Hepatic stellate cell (primary cell): ENCODE measurements at places on chromosomes 3 and 15.

DNA sequence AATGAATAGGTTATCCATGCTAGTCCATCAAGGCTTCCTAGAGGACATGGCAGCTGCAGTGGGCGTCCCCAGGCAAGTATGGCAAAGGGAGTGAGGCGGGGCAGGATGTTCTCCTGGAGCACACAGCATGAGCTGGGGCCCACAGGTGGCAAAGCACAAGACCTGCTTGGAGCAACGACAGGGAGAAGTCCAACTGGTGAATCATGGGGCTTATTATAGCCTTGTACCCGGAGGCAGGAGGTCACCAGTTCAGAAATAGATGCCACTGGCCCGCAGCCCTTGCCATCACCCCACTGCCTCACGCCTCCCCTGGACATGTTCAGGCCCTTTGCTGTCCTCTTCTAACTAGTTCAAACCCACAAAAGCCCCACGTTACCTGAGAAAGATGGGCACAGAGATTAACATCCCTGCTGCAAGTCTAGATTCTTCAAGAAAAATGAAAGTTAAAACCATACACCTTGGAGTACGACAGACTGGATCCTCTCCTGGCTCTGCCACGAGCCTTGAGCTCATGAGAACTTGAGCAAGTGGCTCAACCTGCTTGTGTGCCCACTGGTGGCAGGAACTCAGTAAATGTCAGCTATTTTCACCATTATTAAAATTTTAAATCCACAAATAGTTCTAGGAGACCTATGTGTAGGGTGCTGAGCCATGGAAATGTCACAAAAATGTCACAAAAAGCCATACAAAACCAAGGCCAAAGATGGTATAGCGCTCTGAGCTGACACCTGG is 1.8 kb upstream of the SRGAP3 start:
- no peak for DNase-seq

GRCh38 chr15:55789066-55789660 is 46.2 kb upstream of the PRTG start:
- DNase-seq: no peak

- DNase-seq: peak; percentile 19
Observed at GRCh38 chr3:16828815-16829214, 55.9 kb upstream of the PLCL2 start.

GRCh38 chr3:57518276-57518915 is 25.7 kb downstream of the DNAH12 start:
- DNase-seq: no peak

DNA sequence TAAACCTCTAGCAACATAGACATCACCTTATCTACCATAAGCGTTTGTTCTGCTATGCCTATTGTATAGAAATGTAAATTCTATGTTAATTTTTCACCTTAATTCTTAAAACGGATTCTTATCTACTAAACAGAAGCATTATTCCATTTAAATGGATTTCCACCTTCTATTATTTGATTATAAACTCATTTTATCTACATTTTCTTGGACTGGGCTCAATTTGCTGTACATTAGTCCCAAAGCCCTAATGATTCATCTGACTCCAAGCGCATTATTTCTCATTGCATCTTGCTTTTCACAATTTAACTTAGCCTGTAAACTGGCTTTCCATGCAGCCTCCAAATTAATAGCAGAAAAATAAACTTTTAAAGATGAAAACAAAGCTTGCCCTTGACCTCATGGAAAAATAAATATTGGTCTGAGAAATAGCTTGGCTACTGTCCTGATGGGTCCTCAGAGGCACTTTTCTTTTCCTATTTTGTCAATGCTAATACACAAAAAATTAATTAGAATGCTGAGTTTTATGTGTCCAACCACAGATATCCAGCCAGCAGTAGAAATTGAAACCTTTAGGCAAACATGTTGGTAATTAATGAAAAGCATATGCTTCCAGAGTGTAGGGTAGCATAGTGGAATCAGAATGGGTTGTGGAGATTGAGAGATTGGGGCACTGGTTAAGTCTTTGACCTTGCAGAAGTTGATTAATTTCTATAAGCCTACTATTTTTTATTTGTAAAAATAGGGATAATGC is 81.4 kb upstream of the CFAP20DC start:
- DNase-seq: no peak

DNA sequence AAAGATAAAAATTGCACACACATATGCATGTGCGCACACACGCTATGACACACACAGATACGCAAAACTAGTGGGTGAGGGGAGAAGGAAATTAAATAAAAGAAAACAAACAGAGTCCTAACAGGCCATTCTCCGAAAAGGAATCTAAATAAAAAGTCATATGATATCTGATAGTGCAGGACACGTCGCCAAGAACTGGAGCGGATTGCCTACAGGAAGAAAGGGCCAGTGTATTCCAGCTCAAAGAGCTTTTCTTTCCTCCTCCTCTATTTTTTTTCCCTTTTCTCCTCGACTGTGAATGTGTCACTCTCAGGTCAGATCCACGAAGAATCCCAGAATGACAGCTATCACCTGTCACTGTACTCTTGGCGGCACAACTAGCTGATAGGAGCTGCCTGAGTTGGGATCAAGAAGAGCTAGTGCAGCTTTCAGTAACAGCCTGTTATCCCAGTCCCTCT is 157.8 kb downstream of the TIGIT start:
- no peak for DNase-seq

DNA sequence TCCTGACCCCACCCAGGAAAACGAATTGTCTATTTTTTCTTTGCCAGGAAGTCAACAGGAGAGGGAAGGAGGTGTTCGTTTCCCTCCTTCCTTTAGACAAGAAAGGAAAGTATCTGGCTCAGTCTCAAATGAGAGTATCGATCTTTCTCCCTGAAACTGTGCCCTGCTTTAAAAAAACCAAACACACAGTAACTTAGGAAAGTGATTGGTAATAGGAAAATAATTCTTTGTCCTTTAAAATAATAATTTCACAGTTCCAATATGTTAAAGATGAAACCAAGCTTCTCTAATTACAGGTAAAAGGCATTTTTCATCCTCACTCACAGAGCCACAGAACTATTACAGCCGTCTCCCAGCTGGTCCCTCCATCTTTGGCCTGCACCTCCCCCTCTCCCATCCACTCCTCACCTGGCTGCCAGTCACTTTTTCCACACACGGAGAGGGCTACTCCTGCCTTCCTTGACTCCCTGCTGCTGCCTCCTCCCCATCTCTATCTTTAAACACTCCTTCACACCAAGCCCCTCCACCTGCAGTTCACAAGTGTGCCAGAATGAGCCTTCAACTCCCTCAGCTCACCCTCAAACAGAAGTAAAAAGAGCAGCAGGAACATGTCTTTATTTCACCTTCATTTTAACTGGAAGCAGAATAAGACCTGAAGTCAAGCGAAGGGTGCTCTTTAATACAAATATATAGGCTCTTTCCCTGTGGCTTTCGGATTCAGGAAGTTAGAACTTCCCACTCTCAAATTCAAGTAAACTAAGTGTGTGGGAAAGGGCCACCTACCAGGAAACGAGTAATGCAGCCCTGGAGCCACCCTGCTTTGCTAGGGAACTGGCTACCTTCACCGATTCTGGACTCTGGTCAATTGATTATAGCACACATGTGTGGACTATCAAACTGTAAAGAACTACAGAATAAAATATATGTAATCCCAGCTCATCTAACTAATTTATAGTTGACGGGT is 116.4 kb downstream of the SENP2 start:
- DNase-seq: no peak

- DNase-seq: no peak
Observed at GRCh38 chr3:37952564-37952963, 38.0 kb upstream of the VILL start.

- DNase-seq: peak; percentile 29
Observed at GRCh38 chr3:64143409-64144130, 81.7 kb downstream of the PRICKLE2 start.

DNA sequence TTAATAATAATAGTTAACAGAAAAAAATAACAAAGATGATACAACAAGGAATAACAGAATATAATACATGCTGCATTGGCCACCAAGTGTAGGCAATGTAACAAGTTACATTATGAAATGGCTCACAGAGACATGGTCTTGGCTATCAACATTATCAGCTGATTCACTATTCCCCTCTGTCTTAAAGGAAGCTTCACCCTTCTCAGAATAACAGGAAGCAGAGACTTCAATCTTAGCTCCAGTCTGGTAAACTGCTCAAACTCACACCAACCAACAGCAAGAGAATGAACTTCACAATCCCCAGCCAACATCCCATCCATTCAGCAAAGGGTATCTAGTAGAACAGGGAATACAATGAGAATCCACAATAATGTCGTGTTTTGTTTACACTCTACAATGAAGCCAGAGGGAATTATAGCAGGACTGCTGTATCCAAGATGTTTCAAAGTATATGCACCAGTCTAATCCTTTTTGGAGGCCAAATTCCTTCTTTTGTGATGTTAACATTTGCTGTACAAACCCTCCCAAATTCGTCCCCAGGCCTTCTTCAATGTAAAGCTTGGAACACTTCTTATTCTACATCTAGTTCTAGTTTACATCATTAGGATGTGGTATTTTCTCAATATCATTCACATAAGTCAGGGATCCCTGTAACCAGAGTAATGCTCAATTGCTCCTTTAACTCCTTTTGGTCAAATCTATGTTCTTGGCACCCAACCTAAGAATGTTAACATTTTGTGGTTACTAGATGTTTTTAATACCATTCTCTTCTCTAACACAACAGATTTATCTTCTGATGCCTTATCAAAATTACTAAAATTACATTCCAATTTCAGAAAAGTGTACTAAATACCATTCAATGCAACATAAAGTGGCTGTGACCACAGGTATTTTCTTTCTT is 52.4 kb upstream of the CMSS1 start:
- peak; percentile 15 for DNase-seq

DNA sequence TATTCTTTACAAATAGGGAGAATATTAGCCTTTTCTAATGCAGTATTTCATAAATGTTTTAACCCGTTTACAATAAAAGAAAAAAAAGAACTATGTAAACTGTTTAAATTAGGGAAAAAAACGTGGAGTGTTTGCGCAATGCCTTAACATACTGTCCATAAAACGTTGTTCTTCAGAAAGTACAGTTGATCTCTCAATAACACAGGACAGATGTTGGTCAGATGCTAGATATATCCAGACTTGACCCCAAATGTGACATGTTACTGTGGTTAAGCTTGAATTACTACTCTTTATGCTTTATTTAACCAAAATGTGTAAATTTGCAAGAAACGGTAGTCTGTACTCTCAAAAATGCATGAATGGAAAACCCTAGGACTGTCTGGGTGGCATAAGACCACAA is 110.3 kb downstream of the PLOD2 start:
- no peak for DNase-seq

DNA sequence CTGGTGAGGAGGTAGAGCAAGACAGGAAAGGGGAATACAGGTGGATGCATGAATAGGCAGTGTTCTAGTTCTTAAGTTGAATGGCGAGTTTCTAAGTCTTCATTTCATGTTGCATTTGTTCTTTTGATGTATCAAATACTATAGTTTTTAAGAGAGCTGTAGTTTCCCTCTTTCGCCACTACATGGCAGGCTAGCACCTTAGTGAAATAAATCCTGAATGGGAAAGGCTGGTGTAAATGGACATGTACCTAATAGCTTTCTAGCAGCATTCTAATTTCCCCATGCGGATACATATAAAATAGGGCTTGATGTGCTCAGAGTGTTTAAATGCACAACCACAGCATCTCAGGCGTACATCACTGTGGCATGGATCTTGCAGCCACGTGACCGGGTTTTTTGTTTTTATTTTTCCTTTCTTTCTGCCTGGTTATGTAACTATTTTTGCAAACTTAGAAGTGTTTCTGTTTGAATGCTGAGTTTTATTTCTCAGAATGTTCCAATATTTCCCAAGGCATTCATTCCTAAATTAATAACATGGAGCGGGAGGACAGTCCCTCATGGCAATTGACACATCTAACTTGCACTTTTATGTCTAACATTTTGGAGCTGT is 23.5 kb upstream of the CLN6 start:
- DNase-seq: peak; percentile 68

DNA sequence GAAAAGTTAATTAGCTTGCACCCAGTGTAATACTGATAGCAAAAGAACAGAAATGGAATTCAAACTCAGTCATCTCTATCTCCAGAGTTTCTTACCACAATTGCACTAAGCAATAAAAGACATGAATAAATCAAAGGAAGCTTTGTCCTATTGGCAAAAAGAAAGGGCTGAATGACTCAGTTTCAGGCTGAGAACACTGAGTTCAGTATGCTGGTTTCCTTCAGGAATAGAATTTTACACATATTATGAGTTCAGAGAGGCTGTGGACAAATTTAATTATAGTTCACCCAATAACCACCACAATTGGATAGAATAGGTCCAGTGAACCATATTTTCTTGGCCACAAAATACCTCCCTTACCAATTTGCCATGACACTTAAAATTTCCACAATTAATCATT is 249.7 kb downstream of the KCNMB2 start:
- DNase-seq: no peak

DNA sequence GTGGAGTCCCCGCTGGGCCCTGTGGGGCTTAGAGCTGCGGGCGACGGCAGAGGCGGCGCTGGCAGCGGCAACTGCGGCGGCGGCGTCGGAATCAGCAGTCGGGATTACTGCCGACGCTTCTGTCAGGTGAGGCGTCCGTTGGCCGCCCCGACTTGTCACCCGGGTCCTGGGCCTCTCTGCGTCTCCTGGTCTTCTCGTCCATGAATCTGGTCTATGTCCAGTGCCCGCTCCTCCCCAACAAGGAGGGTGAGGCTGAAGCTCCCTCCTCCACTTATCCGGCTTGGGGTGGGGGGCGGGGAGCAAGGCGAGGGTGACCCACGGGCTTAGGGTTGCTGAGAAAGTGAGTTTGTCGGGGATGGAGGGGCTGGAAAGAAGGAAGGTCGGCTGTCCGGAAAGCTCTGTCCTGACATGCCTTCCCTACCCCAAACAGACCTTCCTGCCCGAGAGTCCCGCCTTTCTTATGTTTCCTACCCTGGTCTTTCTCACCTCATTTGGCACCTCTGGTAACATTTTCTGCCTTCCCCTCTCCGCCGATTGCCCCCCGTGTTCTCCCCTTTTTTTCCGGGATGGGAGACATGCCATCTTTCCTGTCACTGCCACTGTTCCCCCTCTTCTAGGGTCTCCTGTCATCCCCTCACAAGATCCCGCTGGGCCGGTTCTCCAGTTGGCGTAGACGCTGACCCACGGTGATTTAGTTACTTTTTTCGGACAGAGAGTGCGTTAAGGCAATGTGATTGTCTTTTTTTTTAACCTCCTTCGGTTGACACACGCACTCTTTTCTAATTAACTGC is 520 bp downstream of the ZNF654 start:
- DNase-seq: peak; percentile 20

DNA sequence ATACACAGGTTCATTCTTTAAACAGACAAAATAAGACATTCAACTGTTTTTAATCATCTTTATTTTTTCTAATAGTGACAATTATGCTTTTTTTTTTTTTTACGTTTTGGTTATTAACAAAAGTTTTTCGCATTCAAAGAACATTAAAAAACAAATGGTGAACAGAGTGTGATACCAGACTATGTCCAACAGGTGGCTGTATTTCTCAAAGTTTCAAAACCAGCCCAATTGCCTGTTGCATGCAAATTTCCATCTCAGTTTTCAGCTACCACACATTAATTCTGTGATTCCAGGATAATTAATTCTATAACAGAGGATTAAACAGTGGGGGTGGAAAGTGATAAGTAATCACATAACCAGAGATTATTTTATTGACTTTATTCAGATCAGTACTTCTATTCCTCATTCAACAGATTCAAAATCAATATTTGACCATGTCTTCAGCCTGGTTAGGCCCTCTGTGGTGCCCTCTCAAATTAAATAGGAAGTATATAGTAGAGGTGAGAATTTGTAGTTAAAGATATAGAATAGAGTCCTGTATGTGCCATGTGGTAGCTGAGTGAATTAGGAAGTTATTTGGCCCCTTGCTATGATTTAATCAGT is 122.2 kb upstream of the DCBLD2 start:
- DNase-seq: peak; percentile 7
